Eye (tissue), 1 donor: ENCODE measurements at places on chromosomes 4 and X.

DNA sequence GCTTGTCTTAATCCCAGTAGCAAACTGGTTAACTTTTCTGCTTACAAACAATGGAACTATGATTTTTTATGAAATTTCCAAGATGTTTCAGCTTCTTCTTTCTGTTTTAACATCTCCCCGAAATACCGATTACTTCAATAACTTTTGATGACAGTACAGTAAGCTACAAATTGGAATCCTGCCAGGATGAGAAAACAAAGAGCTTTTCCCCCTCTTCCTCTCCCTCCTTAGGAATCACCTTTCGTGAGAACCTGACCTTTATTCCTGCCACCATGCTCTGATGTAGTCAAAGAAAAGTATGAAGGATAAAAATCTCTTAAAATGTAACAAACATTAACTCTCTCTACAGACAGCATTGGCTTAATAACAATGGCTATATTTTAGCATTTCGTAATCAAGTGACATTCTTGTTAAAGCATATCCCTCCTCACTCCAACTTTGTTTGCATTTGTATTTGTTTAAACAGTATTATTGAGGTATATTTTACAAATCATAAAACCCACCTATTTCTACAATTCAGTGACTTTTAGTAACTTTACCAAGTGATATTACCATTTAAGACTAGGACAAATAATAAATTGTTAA is 148.7 kb upstream of the NAP1L5 start:
- peak; percentile 30 for DNase-seq

DNA sequence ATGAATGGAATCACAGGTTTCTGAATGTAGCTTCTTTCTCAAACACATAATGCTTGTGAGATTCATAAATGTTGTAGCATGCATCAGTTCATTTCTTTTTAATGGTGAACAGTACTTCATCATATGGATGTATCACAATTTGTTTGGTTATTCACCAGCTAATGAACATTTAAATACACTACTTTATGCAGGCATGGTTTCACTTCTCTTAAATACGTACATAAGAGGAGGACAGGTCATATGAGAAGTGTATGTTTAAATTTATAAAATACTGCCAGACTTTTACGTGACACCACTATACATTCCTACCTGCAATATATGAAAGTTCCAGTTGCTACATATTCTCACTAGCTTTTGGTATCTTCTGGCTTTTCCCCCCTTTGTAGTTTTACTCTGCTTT is 65.4 kb downstream of the ANKRD17 start:
- no peak for DNase-seq

DNA sequence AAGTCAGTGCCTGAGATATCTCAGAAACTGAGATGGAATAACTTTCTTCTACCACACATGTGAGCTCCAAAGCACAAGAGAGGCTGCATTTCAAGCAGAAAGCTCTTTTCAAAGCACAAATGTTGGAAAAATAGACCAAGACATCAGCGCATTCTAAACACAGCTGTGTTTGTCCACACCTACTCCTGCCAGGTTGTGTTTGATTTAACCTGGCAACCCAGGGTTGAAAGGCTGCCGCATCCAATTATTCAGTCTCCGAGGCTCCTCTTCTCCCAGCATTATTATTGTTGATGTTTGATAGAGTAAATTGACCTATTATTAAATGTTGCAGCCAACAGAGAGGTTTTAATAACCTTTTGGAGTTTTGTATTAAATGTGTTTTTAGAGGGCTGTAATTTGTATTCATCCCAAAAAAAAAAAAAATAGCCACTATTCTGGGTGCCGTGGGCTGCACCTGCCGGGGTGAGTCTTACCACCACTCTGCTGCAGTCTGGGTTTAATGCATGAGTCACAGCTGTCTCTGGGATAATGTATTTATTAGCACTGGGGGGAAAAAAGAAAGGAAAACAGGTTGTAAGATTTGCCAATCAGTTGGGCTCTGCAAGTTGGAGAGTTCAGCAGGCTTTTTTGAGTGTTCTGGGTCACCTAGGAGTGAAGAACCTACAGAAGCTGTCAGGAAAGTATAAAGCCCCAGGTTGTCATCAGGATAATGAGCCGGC is 105.2 kb upstream of the NOCT start:
- peak; percentile 50 for DNase-seq

- no peak for DNase-seq
These were observed 61.1 kb downstream of the IQCM start for GRCh38 chr4:149754526-149754925.

GRCh38 chr4:139020384-139020783 is 4.8 kb downstream of the NOCT start:
- no peak for DNase-seq

GRCh38 chr4:112523008-112523721 is 7.2 kb upstream of the NEUROG2 start:
- peak; percentile 81 for DNase-seq

- no peak for DNase-seq
These were observed 66.1 kb upstream of the ENPP6 start for GRCh38 chr4:184283659-184284335.

GRCh38 chr4:29002151-29002550 is 1718.0 kb upstream of the PCDH7 start:
- peak; percentile 2 for DNase-seq

DNA sequence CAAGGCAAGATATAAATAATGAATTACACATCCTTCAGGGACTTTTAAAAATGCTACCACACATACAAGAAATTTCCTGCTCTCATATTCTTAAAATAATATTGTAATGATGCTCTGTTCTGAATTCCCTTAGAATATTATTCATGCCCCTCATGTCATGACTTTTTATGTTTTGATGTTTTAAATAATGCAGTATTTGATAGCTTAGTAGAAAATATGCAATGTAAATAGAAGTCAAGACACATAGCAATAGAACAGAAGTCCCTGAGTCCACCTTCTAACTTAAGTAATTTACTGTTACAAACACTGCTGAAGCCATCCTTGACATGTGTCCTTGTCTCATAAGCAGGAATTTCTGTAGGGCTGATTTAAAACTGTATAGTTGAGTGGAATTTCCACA is 1071.2 kb upstream of the LCORL start:
- no peak for DNase-seq

- DNase-seq, result no peak
These were observed 276.0 kb downstream of the SHOX start for GRCh38 chrX:906586-906985.

DNA sequence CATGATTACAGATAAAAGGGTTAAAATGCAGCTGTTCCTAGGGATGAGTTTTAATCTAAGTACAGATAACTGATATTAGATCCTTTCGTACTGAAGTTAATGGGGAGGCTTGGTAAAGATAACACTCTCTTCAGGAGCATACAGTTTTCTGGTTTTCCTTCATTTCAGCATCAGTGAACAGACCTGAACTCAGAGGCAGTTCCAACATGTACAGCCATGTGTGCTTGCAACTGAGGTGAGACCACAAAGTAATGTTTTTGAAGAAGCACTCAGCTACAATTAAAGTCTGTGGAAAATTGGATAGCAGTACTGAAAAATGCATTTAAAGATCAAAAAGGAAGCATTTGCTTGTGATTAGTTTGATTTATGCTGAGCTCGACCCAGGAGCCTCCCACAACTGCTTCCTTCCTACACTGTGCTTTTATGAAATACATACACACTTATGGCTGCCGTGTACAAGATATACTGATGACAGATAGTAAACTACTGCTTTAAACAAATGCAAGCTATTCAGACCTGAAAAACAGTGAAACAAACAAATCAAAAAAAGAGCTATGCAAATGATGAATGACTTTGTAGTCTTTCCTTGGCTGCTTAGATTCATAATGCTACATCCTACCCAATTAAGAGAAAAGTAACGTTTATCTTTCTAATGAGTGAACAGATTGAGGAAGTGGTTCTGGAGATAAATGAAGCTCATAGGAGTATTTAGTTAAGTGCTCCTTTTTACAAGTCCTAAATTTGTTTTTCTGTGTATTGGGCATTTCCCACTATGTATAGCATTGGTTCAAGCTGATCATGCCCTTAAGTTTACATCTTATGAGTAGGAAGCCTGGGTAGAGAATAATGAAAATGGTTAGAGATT is 68.4 kb downstream of the PDLIM5 start:
- no peak for DNase-seq

GRCh38 chr4:183284258-183284785 is 35.8 kb downstream of the CLDN22 start:
- peak; percentile 25 for DNase-seq

- DNase-seq, result no peak
These were observed 396.3 kb upstream of the FSTL5 start for GRCh38 chr4:162560073-162560472.

- no peak for DNase-seq
These were observed 484.0 kb downstream of the NAF1 start for GRCh38 chr4:162682651-162683050.

DNA sequence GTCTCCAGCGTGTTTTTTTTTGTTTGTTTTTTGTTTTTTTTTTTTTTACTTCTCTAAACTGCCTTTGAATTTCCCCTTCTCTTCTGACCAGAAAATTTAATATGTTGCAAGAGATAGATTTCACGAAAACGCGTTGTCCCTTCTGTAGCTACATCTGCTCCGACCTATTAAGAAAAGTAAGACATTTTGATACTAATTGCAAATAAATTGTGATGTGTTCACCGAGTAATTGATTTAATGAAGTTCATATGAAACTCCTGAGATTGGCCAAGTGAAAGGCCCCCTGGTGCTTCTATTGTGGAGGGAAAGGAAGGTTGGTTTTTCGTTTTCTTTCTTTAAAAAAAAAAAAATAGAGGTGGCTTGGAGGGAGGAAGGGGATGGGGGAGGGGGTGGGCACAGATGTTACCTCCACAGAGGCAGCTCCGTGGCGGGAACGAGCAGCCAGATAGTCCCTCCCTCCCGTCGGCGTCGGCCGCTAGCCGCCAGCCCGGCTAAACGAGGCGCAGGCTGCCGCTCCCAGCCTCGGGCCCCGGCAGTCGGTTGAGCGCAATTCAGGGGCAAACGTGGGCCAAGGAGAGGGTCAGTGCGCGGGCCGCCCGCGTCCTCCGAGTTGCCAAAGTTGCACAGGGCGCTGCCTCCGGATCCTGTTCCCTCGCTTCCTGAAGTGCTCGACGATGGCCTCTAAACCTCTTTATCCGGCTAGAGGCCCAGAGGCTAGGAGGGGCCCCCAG is 139.1 kb upstream of the ZIC3 start:
- DNase-seq, result peak; percentile 89

DNA sequence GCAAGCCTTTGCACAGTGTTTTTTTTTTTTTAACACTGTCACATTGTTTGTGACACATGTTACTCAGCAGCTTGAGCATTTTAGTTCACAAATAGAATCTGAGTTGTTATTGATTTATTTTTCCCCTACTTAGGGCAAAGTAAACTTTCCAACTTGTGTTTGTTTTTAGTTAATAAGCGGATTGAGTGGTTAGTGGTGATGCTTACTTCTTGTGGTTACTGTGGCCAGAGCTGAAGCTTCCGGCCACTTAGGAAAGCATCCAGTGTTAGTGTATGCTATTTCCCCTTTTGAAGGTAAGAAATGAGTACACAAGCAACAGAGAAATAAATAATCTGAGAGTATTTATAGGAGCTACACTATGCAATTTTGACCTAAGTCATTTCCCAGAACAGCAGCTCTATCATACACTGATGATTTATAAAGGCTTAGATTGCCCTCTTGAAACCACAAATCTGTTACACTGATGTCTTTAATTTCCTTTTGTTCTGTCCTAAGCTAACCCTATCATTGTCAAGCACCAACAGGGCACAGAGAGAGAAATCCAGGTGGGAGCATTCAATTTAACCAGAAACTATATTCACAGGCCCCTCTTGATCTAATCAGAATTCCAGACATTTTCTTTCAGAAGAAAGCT is 2464.6 kb downstream of the PCDH7 start:
- DNase-seq, result no peak

DNA sequence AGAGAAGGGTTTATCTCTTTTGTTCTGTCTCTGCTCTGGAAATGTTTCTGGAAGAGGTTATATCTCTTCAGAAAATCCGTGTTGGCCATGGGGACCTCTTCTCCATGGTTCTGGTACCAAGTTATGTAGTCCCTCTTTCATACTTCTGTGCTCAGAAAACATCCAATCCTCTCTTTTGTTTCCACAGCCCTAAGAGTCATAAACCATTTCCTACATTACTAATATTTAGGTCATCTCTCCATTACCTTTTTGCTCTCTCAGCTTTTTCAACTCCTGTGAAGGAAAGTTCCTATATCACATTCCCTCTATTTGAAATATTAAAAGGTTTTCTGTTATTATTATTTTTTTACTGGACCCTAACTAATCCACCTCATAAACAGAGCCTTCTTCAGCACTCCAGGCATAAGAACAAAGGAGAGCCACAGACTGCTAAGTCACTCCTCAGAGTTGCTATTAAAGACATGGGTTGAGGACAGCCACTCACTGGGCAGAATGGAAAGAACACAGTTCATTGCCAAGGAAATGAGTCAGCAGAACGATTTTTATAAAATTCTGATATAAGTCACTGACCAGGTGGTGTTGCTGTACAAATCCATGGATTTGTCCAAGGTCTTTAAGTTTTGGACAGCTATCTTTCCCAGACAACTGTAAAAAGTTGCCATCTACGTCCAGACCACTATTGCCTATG is 122.4 kb upstream of the NPY2R start:
- DNase-seq, result no peak

- DNase-seq, result no peak
These were observed 49.8 kb downstream of the SCLT1 start for GRCh38 chr4:129043523-129043922.

GRCh38 chr4:24404281-24404680 is 180.1 kb downstream of the DHX15 start:
- no peak for DNase-seq

DNA sequence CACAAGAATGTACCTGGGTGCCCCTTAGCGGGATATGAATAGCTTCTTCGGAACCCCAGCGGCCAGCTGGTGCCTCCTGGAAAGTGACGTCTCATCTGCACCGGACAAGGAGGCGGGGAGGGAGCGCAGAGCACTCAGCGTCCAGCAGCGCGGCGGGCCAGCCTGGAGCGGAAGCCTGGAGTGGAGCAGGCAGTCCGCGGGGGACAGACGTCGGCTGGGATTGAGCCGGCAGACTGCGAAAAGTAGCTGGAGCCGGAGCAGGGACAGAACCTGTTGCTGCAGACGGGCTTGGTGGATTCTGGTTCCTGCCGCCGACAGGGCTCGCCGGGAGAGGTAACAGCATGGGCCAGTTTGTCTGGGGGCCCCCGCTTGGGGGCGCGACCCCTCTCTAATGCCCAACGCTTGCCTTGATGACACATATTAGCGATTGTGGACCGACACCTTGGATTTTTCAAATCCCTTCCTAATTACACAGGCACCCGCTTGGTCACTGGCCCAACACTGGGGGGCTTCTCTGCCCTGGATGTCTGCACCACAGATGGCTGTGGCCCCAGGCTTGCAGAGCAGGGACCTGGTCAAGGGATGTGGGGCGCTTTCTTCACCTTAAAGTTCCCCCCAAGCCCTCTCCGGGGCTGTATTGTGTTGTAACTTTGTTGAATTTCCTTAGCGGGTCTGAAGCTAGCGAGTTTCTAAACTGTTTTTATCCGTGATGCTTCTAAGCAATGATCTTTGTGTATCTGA is at the start of gene NPFFR2:
NPFFR2 (plus strand) TSS at position 133 of the 741 bp plus-strand sequence. CDS start 96,592 bp downstream, outside the sequence.
- DNase-seq, result peak; percentile 74

- DNase-seq, result peak; percentile 52
These were observed 39.1 kb downstream of the PSAPL1 start for GRCh38 chr4:7395645-7396044.

DNA sequence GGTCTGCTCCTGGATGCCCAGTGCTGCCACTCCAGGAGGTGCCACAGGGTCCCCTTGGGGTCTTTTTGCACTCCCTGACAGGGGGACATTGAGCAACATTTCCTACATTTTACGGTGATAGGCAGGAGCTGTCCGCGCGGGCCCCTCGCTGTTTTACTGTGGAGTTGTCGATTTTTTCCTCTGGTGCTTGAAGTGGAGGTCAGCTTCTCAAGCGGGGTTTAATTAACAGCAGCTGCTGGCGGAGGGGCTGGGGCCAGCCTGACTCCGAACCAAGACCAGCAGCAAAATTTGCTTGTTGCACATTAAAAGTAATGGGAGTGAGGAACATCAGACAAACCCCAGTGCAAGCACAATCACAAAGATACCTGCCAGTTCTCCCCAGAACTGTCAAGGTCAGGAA is 13.2 kb upstream of the SH3TC1 start:
- no peak for DNase-seq
